CD4-positive, alpha-beta T cell treated with Interleukin-10 for 1 hour (primary cell): ENCODE measurements at places on chromosomes 6 and 20.

- peak; percentile 17 for DNase-seq
Measured at GRCh38 chr6:152952866-152953509, 29.9 kb downstream of the FBXO5 start.

DNA sequence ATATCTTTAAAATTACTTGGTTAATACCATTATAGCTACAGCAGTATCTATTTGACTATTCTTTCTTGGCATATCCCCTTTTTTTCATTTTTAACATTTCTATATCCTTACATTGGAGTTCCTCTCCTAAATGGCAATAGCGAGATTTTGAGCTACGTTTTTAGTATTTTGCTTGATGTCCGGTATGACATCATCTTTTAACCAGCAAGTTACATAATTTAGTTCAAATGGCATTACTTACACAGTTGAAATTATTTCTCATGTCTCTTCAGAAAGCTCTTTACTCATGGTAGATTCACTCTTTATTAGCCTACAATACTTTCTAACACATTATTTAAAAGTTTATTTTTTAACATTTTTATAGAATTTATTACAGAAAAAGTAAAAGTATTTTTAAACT, 701.7 kb upstream of the EPHA7 start:
- no peak for DNase-seq

DNA sequence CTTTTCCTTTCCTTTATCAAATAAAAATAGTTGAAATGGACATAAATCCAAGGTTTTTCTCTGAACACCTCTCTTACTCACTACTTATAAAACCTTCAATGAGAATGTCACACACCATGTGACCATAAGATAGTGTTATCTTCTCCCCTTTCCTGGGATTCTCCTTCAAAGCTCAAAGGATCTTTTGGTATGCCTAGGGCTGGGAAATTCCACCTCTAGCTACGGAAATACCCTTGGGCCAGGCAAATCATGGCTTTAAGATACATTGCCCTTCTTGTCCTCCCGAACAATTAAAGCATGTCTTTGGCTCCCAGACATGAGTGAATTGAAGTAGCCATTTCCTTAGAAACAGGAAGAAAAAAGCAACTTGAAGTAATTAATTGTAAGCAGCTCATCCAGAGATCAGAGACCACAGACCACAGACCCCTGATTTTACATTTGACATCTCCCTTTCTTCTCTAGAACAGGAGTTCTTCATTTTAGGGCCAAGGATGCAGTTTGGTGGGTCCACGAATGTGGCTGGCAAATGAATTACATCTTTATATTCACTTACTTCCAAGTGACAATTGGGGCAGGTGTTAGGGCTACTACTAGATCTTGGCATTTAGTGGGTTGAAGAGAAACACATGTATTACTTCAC, 4.1 kb downstream of the PLCB4 start:
- no peak for DNase-seq

GRCh38 chr6:119466226-119466625, 116.7 kb upstream of the MAN1A1 start:
- DNase-seq, result no peak

- no peak for DNase-seq
Measured at GRCh38 chr6:49151461-49151860, 311.6 kb downstream of the MMUT start.

DNA sequence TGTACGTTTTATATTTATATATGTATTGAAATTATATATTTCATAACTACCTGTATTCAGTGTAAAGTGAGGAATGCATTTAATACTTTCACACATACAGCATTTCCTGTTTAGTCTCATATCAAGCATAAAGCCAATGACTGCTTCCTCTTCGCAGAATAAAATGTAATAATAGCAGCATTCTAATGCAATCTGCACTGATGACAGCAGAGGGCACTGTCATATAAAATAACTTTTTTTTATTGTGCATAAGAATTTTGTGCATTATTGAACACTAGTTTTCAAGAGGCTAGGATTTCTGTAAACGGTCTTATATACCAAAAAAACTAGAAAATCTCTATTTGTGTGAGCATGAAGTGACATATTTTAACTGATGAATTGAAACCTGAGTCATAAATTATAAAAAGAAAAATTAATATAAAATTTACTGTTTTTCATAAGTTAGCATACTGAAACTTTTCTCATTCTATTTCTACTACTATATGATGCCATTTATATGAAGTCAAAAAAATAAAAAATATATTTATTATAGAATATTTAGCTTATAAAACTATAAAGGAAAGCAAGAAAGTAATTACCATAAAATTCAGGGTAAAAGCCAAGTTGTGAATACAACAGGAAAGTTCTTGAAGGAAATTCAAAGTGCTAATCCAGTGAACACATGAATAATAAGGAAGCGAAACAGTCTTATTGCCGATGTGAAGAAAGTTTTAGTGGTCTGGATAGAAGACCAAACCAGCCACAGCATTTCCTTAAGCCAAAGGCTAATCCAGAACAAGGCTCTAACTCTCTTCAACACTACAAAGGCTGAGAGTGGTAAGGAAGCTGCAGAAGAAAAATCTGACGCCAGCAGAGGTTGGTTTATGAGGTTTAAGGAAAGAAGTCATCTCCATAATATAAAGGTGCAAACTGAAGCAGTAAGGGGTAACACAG, 36.3 kb downstream of the RNF146 start:
- DNase-seq, result peak; percentile 75

- DNase-seq, result no peak
Measured at GRCh38 chr20:31565699-31566318, 39.3 kb upstream of the ID1 start.

DNA sequence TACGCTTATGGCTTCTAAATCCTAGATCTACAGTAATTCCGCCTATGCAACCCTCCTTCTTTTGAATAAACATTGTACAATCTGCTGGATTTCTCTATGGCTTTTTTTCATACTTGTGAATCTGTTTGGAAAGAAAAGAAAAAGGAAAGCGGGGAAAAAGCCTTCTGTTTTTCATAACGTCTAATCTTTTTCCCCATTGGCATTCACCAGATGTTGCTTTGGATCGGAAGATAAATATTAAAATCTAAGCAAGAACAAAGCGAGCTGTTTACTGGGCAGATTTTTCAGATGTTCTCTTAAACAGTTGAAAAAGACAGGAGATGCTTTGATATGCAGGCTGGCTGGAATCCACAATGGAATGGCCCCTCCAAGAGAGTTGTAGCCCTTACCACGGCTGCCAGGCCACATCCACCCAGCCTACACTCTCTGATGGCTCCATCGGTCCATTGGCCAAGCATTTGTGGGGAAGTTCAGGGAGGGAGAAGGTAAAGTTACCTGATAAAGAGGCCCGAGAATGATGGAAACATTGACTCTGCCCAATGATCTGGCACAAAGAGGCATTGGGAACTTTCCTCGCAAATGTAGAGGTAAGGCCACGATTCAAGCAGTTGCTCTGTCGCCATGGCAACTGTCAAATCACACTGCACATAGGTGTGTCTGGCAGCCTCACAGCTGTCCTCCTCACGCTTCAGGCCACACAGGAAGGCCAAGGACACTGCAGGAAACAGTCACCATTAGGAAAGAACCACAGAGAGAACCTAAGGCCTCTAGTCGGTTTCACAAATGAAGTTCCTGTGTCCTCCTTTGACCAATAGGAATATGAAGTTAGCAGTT, 70.3 kb downstream of the PKHD1 start:
- DNase-seq, result no peak

DNA sequence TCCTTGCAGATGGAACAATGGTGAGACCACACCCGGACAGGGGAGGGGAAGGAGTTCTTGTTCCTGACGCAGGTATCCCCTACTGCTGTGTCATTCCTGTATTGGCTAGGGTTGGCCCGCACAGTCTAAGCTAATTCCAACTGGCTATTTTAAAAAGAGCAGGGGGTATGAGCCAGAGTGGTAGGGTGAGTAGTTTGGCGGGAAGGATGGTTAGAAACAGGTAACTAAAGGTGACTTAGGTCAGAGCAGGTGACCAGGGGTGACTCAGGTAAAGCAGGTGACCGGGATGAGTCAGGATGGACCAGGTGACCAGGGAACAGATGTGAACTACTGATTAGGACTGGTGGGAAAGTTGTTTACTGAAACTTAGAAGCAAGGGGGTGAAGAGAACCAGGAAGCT, 58.0 kb downstream of the ZNF292 start:
- no peak for DNase-seq

GRCh38 chr6:161511447-161512095, 237.7 kb upstream of the AGPAT4 start:
- DNase-seq, result no peak

- peak; percentile 46 for DNase-seq
Measured at GRCh38 chr6:144351379-144352127, 66.4 kb downstream of the UTRN start.

- DNase-seq, result no peak
Measured at GRCh38 chr6:53752856-53753255, 41.9 kb upstream of the LRRC1 start.

DNA sequence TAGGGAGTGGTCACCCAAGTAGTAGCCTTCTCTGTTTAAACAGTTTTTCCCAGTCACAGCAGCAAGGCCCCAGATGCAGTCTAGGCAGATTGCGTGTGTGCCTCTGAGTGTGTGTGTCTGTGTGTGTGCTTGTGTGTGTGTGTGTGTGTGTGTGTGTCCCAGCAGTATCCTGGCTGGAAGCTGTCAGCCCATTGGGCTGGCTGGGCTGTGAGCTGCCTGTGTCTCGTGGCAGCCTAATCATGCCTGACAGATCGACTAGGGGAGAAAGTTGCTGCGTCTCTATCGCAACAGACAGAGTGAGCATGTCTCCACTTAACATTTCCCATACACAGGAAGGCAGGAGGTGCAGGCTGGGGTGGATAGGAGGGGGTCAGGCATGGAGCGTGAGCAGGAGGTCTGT, 42.9 kb upstream of the LRFN2 start:
- DNase-seq, result no peak

- no peak for DNase-seq
Measured at GRCh38 chr6:168277274-168277669, 42.3 kb downstream of the DACT2 start.

- DNase-seq, result peak; percentile 47
Measured at GRCh38 chr20:40741507-40742106, 52.6 kb upstream of the MAFB start.

DNA sequence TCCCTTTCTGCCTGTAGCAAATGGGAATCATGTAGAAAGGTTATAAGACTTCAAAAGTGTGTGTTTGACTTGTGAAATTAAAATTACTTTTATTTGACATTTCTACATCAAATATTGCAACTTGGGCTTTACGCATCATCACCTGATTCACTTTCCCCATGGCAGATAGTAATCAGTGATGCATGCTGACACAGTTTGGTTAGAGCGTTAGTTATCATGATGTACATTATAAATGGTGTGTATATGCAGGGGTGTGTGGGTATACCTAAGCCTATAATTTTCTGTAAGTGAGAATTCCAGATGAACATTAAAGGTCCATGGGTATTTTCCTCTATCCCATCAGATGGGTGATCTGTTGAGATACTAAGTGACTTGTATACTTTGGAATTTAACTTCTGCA, 141.5 kb downstream of the KLHL32 start:
- DNase-seq, result no peak

GRCh38 chr6:130602151-130602770, 224.9 kb upstream of the SMLR1 start:
- DNase-seq, result peak; percentile 10

- no peak for DNase-seq
Measured at GRCh38 chr20:35547329-35547728, 5.5 kb downstream of the ERGIC3 start.

- DNase-seq, result no peak
Measured at GRCh38 chr6:1872649-1873131, 263.0 kb downstream of the FOXC1 start.

- no peak for DNase-seq
Measured at GRCh38 chr6:111970426-111970825, 83.5 kb upstream of the CCN6 start.
